ENCODE measurements at places on chromosomes 7 and 10. TPM values are rescaled to one million over a fixed set of nuclear protein-coding genes. Genes with fewer than 3 reads are reported as not detected.
A peak's percentile ranks its signal among the peaks of the same experiment; 100 is the strongest.

The ANXA8L1 gene
- polyA plus RNA-seq: not detected

The CDK14 gene
- polyA plus RNA-seq: 38.6 TPM

The GSTO2 gene
- polyA plus RNA-seq: 52.8 TPM

The YKT6 gene
- polyA plus RNA-seq: 82.7 TPM

The HTRA1 gene
- 158 TPM for polyA plus RNA-seq

The KCNH2 gene
- polyA plus RNA-seq: 13.1 TPM

The SPDYE2B gene
- polyA plus RNA-seq: 3.8 TPM

DNA sequence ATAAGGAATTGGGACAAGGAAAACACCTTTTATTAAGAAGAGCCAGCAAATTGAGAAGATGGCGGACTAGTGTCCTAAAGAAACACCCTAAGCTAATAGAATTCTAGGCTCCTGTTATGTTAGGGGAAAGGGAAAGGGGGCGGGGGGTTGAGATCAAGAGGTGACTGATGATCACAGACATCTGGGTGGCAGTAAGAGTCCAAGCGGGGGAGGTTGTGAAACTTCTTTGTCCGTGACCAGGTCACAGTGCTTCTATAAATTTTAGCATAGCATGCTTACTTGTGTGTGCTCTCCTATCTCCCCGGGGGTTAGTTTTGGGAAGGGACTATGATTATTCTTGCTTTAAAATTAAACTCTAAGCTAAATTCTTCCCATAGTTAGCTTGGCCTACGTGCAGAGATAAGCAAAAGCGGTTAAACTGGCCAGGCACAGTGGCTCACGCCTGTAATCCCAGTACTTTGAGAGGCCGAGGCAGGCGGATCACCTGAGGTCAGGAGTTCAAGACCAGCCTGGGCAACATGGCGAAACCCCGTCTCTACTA is 262.1 kb downstream of the SKIDA1 start:
- DNase-seq: peak; percentile 22

- DNase-seq: no peak
Observed at GRCh38 chr10:5589661-5590511, 65.1 kb downstream of the CALML3 start.

GRCh38 chr10:121500701-121501332 is 97.4 kb downstream of the FGFR2 start:
- peak; percentile 68 for DNase-seq

DNA sequence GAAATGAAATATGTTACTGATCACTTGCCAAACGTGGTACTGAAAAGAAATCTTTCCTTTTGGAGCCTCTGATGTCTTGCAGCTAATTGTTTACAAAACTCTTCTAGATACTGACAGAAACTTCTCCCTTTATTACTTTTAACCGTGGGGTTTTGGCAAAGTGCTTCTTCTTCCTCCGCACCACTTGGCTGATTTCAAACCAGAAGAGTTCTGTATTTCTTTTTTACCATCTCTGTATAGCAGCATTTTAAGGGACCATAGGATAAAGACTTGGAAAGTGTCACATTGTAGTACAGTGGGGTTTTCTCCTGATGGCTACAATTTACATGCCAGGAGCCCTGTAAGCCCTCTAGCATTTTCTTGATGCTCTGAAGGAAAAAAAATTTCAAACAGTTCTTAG is 21.9 kb upstream of the CREB5 start:
- no peak for DNase-seq

DNA sequence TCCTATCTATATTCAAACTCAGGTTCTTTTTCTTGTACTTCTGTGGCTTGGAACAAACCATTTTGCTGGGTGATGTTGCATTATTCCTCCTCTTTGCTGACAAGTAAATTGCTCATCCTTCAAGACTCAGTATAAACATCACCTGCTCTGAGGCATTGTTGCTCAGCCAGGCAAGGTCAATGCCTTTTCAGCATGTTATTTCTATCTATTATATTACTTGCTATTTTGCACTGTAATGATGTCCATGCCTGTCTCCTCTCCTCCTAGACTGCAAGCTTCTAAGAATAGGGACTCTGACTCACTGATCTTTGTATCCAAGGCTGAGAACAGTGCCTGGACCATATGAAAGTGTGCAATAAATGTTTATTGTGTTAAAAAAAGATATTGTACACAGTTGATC is 293.8 kb downstream of the RNLS start:
- DNase-seq: no peak

- DNase-seq: no peak
Observed at GRCh38 chr10:61112771-61113170, 168.8 kb upstream of the RHOBTB1 start.

DNA sequence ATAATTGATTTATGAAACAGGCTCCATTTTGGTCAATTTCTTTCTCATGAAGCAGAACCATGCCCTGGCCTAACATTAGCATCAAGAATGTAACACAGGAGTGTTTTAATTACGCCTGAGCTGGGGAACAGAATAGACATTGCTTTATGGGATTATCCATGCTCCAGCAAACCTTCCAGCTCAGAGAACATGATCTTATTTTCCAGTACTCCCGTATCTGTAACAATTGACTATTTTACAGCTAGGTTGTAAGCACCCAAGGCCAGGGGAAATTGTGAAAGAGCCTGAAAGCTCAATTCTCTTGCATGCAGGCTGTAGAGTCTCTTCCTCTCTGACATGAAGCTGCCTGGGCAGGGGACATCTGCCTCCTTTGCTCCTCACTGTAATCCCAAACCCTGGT is 30.8 kb upstream of the CRYGN start:
- DNase-seq: no peak

GRCh38 chr7:98511175-98511574 is 105.9 kb upstream of the NPTX2 start:
- no peak for DNase-seq

DNA sequence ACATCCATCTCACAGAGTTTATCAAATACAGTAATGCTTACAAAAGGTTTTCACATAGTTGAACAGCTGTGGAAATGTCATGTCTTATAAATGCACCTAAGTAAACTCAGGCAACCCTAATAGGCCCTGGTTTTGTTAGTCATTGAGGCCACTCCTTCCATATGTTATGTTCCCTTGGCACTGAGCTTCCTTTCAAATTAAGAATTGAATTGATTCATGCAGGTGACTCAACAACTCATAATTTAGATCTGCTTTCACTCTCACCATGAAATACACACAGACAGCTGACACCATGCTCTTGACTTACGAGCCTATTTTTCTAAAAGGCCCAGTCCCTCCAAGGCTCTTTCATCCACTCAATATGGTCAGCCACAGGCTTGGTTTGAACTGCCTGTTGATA is 476.9 kb downstream of the KCNMA1 start:
- no peak for DNase-seq
